ENCODE measurements at places on chromosomes 2 and 18.

- DNase-seq = no peak
Observed at GRCh38 chr2:174796319-174796771, 32.1 kb upstream of the CHRNA1 start.

GRCh38 chr18:5600378-5601071 is 56.7 kb upstream of the EPB41L3 start:
- no peak for DNase-seq

- DNase-seq = no peak
Observed at GRCh38 chr2:12007282-12007681, 260.9 kb downstream of the LPIN1 start.

DNA sequence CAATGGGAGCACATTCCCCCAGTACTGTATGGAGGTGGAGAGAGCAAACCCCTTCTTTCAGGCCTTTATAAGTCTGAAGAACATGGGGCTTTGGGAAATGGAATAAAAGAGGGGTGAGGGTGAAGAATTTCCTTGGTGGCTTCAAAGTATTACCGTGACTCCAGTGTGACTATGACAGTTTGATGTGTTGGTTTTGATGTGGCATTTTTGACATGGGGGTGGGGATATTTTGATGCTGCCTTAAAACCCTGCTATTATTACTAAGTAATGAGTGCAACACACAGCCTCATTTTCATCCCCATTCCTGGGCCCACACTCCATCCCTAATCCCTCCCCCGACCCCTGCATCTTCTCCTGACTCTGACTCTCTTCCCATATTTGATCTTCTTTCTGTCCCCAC is 23.6 kb downstream of the QPCT start:
- peak; percentile 40 for DNase-seq

All from Jurkat, Clone E6-1 (cell line).